ENCODE measurements at places on chromosomes 7 and 10.
A peak's percentile ranks its signal among the peaks of the same experiment; 100 is the strongest.

DNA sequence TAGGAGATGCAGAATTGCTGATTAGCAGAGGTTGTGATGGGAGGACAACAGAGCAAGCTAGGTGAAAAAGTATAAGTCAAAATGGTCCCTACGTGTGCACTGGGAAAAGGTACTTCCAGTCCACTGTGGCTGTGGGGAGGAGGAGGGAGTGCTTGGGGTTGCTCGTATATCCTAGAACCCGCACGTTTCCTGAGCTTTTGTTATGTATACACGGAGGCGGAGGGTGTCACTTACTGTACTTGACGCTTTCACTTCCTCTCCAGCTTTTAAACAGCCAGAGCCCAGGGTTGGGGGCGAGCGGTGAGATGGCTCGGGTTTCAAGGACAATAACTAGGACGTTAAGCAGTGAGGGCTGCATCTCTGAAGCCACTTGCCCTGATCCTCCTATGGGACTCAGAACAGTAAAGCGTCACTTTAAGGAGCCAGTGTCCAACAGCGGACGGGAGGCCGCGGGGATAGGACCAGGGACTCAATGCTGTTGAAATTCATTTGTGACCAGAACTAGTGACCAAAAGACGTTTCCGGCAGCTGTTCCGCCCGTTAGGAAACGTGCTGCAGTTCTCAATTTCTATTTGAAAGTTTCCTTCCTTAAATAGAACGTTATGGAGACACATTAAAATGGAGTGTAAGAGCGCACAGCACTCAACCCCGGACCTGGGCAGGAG is 985 bp upstream of the ETV1 start:
- peak; percentile 69 for DNase-seq

DNA sequence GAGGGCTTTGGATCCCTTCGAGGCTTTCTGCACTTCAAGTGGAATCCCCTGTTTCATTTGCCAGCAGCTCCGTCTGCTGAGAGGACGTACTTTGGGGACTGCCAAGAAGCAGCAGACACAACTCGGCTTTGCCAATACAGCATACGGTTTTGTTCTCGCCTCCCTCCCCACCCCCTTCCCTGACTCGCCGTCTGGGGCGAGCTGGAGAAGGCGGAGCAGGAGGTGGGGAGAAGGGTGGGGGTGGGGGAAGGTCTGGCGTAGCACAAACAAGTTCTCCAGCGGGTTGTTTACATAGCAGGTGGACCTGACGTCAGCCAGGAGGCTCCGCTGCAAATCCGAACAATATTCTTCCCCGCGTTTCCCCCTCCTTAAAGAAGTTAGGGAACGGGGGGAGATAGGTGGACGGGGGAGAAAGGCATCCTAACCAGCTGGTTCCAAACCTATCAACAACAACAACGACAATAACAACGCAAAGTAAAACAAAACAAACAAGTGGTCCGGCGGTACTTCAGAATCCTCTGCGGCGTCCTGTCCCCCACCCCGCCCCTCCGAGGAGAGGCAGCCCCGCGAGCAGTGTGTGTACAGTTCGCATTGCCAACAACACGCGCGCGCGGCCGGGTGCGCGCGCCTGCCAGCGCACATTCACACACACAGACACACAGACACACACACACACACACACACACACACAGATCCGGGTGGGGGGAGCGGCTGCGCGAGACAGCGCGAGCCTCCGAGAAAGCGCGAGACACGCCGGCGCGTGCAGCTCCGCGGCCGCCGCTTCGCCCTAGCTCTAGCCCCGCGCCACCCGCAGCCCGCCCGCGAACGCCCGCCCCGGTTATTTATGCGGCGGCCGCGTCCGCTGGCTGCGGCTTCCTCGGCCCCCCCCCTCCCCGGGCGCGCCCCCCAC is 167.0 kb upstream of the PPP1R3A start:
- peak; percentile 7 for DNase-seq

GRCh38 chr7:144445590-144445989 is 42.1 kb upstream of the NOBOX start:
- no peak for DNase-seq

GRCh38 chr10:71314028-71314693 is 4.9 kb upstream of the SLC29A3 start:
- DNase-seq = peak; percentile 30

- DNase-seq = no peak
Observed at GRCh38 chr10:113176652-113177155, 226.7 kb downstream of the TCF7L2 start.

- DNase-seq = no peak
Observed at GRCh38 chr10:131573256-131573655, 261.7 kb upstream of the TCERG1L start.

DNA sequence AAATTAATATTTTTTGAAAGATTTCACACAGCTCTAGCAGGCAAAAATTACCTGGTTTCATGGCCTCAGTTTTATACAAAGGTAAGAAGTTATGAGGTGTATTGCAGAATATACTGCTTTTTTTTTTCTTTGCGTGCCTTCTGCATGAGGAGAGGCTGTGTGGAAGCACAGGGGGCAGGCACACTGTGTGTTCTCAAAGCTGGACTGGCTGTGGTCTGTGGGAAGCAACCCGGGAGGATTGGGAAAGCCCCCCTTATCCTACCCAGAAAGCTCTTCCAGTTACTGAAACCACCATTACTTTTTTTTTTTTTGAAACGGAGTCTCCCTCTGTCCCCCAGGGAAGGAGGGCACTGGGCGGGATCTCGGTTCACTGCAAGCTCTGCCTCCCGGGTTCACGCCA is 25.0 kb downstream of the ADARB2 start:
- no peak for DNase-seq

DNA sequence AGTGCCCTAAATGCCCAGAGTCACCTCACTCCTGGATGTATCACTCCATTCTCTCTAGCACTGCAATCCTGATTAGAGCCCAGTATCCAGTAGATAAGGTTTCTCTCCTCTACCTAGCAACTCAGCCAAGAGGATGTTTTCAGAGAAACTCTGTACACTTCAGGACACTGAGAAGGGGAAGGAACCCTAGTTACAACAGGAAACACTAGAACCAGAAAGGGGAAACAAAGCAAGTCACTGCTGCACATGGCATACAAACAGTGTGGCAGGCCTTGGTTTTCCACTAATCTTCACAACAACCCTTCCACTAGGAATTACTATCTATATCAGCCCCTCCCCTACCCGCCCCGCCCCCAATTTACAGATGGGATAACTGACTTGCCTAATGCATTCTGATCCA is 1.6 kb downstream of the FAM204A start:
- DNase-seq = no peak

DNA sequence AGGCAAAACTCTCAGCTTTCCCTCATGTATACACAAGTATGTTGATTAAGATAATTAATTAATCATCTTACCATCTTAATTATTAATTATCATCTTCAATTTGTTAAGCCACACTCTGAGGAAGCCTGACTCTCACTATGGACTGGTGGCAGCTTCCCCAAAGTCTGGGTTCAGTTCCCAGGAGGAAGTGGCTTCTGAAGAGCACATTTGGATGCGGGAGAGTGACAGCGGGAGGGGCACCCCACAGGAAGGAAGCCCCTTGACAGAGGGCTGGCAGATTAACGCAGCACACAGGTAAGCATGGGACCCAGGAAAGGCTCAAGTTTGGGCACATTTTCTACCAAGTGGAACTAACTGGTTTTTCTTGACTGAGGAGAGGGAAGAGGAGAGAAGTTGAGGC is 13.4 kb upstream of the SLIT1 start:
- no peak for DNase-seq

DNA sequence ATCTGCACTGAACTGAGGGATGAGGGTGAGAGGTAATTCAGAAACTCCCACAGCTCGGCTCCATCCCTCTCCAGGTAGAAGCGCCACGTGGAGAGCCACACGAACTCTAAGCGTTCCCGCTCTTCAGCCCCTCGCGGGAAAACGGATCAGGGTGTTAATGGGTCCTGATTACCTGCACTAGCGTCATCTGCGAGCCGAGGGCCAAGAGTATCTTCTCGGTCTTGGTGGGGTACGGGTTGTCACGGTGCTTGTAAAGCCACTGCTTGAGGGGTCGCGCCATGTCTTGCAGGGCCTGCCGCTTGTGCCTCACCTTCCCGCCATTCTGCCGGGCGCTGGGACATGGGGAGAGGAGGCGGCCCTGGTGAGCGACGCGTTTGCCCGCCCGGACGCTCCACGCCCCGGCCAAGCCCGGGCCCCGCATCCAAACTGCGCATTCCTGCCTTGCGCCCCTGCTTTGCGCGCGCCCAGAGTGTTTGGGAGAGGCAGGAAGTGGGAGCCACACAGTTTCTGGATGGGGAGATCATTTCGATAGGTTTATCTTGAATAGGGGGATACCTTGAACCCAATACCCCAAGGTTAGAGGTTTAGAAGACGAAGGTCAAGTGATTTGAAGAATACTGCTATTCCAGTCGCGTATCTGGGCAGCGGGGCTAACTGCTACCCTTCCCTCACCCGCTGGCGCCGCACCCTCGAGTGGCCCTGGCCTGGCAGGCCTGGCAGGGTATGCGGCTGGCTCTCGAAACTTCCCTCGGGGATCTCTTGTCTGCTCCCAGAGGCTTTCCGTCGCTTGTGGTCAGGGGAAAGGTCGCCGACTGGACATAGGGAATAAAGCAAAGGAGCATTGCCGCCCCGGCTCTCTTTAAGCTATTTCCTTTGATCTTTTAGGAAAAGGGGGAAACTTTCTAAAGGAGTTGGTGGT is 4.2 kb downstream of the MKX start:
- DNase-seq = no peak

DNA sequence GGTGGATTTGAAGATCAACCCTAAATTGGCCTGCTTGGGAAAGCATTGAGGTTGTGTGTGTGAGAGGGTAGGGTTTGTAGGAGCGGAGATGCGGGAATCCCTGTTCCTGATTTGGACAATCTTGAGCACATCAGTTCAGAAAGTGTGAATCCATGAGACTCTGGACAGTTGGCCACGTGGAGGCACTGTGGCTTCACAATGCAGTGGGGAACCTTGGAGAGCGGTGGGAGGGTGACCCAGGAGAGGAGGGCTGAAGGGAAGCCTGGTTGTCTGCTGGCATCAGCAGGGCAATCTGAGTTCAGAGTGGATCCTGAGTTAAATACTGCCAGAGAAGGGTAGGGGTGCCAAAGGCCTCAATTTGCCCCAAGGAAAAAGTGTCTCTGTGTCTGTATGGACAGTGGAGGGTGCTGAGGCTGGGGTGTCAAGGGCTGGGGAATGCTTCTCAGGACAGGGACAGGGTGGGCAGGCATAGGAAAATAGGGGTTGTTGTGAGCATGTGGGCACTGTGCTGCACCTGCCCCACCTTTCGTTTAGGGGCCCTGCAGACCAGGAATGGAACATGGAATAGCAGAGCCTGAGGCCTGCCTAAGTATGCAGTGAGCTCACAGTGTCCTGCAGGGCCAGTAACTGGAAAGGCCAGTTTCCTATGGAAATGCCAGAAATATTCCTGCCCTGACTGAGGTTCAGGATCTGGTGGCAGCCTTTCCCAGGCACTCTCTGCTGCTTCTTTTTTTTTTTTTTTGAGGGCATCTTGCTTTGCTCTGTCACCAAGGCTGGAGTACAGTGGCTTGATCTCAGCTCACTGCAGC is 162.9 kb upstream of the PRSS58 start:
- DNase-seq = no peak

DNA sequence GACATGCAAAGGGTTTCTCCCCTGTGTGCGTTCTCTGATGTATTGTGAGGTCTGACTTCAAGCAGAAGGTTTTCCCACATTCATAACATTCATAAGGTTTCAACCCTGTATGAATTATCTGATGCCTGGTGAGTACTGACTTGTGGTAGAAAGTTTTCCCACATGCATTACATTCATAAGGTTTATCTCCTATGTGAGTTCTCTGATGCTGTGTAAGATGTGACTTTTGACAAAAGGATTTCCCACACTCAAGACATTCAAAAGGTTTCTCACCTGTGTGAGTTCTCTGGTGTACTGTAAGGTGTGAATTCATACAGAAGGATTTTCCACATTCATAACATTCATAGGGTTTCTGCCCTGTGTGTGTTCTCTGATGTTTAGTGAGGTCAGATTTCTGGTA is 45.1 kb downstream of the ZNF33B start:
- DNase-seq = no peak

- DNase-seq = no peak
Observed at GRCh38 chr10:48758411-48758810, 73.7 kb downstream of the WDFY4 start.

DNA sequence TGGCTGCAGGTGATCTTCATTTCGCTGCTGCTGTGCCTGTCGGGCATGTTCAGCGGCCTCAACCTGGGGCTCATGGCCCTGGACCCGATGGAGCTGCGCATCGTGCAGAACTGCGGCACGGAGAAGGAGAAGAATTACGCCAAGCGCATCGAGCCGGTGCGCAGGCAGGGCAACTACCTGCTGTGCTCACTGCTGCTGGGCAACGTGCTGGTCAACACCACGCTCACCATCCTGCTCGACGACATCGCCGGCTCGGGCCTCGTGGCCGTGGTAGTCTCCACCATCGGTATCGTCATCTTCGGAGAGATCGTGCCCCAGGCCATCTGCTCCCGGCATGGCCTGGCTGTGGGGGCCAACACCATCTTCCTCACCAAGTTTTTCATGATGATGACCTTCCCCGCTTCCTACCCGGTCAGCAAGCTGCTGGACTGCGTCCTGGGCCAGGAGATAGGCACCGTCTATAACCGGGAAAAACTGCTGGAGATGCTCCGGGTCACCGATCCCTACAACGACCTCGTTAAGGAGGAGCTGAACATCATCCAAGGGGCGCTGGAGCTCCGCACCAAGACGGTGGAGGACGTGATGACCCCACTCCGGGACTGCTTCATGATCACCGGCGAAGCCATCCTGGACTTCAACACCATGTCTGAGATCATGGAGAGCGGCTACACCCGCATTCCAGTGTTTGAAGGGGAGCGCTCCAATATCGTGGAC is 1.3 kb downstream of the CNNM2 start:
- DNase-seq = no peak

GRCh38 chr10:58952747-58953466 is 223.5 kb upstream of the PHYHIPL start:
- DNase-seq = peak; percentile 31

GRCh38 chr10:127151541-127151940 is 44.9 kb downstream of the INSYN2A start:
- no peak for DNase-seq

DNA sequence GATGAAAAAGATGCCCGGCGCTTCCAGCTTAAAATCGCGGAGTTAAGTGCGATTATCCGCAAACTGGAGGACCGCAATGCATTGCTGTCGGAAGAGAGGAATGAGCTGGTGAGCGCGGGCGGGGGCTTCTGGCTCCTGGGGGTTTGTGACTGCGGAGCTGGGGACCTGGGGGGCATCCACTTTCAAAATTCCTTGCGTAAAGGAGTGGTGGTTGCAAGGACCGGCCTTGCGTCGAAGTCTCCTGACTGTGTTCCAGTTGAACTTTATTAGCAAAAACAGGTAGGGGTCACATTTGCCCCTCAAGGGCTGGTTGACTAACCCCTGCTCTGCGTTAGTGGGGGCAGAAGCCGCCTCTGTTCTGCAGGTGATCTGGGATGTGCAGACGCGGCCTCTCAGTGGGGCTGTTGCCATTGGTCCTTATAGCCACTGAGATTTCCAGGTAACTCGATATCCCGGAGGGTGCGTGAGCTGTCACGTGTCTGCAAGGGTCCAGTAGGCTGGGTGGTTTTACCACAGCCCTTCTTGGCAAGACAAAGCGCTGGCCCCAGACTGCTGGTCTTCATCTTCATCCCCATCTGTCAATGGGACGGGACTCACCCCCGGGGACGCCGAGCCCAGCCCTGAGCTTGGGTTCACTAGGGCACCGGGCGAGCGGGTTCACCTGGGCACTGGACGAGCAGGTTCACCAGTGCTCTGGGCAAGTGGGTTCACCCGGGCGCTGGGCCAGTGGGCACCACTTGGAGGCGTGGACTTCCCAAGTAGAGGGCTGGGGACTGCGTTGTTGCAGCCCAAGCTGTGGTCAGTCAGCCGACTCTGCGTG is 51.5 kb upstream of the DPYSL4 start:
- DNase-seq = no peak

Data from NCI-H2227 treated with DMSO at 0.1 percent for 48 hours (cell line).